ENCODE measurements at places on chromosomes 5 and 9.

GRCh38 chr9:33249087-33249658, 9.2 kb downstream of the SPINK4 start:
- DNase-seq: no peak

- no peak for DNase-seq
These were observed 146.5 kb upstream of the TLX3 start for GRCh38 chr5:171162596-171162995.

DNA sequence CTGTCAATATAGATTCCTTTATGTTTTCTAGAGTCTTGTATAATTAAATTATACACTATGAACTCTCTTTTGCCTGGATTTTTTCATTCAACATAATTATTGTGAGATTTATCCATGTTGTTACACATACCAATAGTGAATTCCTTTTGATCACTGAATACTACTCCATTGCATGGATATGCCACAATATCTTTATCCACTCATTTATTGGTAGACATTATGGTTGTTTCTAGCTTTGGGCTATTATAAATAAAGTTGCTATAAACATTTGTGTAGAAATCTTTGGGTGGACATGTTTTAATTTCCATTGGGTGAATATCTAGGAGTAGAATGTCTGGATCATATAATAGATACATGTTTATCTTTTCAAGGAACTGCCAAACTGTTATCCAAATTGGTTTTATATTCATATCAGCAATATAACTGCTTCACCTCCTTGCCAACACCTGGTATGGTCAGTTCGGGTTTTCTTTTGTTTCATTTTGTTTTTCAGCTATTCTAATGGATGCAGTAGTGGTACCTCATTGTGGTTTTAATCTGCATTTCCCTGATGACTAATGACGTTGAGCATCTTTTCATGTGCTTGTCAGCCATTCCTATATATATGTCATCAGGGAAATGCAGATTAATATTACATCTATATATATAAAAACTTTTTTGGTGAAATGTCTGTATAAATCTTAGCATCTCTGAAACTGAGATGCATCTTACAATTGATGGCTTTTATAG, 32.1 kb upstream of the TCF7 start:
- no peak for DNase-seq

GRCh38 chr5:154646745-154647113, 108.4 kb upstream of the LARP1 start:
- DNase-seq: no peak

- DNase-seq: no peak
These were observed 10.1 kb upstream of the RBM27 start for GRCh38 chr5:146193285-146193684.

DNA sequence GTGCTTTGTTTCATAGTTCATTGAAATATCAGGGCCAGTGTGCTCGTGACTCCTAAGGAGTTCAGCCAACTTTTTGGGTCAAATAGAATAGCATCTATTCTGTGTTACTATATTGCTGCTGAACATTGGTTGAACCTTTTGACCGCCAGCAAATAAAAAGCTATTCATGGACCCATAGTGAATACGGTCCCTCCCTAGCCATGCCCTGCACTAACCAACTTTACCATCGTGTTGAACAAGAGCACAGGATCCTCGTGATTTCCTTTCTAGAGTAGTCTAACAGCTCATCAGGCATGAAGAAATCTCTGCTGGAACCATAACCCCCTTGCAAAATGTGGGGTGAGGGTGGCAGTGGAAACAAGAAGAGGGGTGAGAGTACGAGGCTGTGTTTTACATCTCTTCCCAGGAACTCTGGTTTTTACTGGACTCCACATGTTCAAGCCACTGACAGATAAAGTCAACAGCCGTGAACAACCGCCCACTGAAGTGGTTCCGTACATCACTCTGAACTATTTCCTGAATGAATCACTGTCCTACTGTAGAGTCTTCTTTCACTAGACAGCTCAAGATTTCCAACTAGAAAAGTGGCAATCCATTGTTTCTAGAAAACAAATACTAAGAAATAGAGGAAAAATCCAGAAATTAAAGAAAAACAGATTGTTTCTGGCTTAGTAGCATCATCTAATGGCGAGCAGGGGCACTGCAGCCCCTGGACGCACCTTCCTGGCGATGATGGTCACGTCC, 70.1 kb upstream of the SPATA31E1 start:
- DNase-seq: no peak

GRCh38 chr5:157613385-157614245, 38.0 kb upstream of the ADAM19 start:
- no peak for DNase-seq

DNA sequence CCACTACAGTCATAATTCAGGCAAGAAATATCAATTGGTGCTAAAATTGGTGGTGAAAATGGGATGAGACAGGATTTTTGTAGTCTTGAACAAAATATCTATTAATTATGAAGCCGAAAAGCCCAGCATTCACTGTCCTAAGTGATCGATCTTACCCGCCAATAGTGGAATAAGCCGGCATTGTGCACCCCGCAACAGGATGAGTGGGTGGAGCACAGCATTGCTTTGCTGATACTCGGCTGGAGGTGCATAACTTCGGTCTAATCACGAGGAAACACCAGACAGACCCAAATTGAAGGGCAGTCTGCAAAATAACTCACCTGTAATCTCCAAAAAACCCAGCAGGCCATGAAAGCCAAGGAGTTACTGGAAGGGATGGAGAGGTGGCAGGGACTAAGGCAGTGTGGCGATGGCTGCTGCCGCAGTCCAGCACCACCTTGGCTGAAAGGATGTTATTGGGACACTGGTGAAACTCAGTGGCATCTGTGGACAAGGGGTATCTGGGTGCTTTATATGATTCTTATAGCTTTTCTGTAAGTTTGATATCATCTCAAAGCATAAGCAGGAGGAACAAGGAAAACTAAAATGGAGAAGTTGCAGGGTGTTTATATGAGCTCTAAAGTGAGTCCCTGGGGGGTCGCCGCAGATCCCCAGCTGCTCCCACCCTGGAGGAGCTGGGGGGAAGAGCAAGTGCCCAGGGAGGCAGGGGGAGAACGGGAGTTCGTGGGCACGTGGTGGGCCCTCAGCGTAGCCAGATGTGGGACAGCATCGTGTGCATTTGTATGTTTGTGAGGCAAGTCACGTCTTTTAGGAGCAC, 45.2 kb downstream of the AHRR start:
- no peak for DNase-seq

GRCh38 chr9:19199012-19199411, 31.5 kb upstream of the DENND4C start:
- no peak for DNase-seq

- no peak for DNase-seq
These were observed 9.5 kb upstream of the IFNK start for GRCh38 chr9:27514551-27514950.

GRCh38 chr9:127162864-127163365, 40.5 kb upstream of the ANGPTL2 start:
- no peak for DNase-seq

DNA sequence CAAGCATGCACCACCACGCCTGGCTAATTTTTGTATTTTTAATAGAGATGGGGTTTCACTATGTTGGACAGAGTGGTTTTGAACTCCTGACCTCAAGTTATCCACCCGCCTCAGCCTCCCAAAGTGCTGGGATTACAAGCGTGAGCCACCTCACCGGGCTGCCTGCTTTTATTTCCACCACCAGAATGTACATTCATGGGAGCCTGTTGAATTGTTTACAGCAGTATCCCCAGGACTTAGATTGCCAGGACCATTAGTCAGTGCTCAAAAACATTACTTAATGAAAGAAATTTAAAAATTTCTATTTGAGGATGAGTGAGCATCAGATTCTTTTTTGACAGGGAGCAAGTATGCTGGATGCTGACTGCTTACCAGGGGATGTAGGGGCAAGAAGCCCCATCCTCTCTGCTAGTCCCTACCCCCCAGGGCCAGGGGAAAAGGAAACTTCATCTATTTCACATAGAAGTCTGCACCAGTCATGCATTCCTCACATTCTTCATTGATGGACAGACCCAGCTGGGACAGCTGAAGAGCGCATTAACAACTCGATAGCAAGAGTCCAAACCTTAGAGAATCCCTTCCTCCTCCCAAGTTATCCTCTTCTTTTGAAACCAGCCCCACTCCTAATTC, 10.3 kb upstream of the RGMB start:
- DNase-seq: no peak

DNA sequence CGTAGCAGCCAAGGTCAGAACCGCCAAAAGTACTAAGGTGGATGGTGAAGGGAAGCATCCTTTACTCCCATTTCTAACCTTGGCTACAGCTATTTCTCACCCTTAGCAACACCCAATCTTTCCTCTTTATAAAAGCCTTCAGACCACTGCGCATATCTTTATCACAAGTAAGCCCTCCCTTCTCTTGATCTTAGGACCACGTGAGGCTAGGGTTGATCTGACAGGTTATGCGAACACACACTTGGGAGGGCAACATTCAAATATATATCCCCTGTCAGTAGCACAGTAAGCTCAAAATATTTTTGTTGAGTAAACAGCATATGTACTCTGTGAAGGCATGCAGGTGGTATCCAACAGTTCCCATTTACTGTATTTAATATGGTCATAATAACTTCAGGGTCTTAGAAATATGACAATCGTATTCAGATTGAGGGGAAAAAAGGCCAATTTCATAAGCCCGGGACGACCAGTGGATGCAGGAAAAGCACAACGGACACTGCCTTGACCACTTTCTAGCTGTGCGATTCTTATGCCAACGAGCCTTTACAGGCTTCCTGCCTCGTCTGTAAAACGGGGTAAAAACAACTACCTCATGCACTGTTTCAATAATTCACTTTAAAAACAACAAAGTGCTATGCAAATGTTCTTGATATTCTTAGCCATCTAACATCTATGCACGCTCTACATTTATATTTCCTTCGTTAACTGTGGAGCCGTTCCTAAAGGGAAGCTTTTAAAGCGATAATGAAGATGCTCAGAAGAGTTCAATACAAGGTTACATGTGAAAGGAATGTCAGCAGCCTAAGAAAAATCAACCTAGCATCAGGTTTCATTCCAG, 1.3 kb downstream of the ARSB start:
- DNase-seq: no peak

All from Panc1 (cell line).